ENCODE measurements at places on chromosomes 6 and 20. TPM values are rescaled to one million over a fixed set of nuclear protein-coding genes. Genes with fewer than 3 reads are reported as not detected.

DNA sequence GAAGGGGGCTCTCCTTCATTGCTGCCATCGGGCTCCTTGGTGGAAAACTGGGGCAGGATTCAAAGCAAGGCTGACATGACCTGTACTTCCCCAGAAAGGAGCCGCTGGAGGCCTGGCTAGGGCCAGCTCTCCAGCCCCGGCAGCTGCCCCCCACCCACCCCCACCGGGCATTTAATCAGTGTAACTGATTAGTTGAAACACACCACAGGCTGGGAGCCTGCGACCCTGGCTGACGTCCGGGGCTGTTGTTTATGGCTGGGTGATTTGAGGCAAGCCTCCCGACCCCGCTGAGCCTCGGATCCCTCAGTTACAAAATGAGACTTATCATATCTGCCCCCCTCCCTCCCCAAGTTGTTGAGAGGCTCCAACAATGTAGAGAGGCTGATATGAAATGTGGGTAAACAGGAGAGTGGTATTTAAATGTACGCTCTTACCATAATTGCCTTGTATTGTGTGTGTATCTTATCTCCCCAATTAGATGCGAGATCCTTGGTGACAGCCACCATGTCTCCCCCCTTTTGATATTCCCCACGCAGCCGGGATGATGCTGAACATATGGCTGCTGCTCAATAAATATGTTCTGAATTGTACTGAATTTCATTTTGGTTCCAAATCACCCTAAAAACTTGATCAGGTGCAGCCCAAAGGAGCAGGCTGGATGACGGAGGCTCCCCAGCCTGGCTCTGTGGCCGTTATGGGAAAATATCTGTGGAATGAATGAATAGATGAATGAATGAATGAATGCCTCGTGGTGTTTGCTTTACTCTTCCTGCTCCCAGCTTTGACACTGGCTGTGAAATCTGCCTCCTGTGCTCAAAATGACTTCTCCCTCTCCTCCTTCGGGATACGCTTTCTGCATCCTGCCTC lies 31.8 kb upstream of the APCDD1L start:
- no peak for DNase-seq

DNA sequence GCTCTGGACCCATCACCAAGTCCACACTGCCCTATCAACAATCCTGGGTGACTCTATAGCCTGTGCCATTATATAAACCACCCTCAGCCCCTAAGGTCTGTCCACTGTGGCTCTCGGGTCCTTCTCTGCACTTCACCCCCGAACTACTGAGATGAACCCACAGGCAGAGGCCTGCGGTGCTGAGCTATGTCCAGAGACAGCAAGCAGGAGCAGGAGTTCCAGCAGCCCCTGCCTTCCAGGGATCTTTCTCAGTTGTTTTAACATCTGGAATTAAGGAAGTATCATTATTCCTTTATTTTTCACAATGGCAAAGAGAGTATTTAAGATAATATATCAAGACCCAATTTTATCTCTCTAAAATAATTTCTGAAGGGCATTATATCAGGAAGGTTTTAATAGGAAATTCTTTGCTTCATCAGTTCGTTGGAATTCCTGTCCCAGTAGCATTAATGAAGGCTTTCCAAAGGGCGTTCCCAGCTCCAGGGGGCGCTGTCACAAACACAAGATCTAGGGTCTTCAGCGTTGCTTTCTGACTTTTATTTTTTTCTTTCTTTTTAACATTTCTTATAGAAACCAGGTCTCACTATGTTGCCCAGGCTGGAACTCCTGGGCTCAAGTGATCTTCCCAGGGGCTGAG lies 27.3 kb downstream of the RRBP1 start:
- DNase-seq = no peak

DNA sequence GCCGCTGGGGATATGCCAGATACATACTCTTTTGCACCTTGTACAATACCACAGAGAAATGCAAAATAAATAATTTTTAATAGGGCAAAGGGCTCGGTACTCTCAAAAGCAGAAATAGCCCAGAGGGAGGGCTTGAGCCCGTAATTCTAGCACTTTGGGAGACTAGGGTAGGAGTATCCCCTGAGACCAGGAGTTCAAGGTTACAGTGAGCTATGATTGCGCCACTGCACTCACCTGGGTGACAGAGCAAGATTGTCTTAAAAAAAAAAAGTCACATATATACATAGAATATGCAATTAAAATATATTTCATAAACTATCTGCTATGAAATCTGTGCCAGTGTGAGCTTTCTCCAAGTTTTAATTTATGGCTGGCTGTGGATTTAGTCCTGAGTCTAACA lies 818 bp upstream of the TRMT11 start:
- no peak for DNase-seq

DNA sequence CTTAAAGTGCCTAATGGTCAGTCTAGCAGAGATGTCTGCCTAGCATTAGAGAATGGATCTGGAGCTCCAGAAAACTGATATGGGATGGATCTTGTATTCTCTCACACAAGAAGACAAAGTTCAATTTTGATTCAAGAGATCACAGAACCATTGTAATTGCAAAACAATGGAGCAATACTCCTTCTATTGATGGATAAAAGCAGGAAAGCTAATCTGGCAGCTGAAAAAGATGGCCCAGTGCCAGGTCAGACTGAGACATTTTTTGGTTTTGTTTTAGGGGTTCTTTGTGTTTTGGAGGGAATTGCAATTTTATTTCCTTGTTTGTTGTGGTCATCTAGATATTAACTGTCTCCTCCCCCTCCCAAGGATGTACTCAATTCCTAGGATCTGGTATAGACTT lies 14.6 kb upstream of the ZNF133 start:
- no peak for DNase-seq

DNA sequence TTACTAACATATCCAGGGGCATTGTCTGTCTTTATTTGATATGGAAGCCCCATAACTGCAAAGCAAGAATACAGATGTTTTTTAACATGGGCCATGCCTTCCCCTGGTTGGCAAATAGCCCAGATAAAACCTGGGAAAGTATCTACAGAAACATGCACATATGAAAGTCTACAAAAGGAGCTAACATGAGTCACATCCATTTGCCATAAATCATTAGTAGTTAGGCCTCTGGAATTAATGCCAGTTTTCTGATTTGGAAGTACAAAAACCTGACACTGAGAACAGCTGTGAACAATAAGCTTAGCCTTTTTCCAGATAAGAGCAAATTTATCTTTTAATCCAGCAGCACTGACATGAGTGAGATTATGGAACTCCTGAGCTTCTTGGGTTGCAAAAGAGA lies 418.0 kb upstream of the IMPG1 start:
- no peak for DNase-seq

GRCh38 chr6:35790683-35791082 lies 6.4 kb downstream of the CLPS start:
- DNase-seq = no peak

DNA sequence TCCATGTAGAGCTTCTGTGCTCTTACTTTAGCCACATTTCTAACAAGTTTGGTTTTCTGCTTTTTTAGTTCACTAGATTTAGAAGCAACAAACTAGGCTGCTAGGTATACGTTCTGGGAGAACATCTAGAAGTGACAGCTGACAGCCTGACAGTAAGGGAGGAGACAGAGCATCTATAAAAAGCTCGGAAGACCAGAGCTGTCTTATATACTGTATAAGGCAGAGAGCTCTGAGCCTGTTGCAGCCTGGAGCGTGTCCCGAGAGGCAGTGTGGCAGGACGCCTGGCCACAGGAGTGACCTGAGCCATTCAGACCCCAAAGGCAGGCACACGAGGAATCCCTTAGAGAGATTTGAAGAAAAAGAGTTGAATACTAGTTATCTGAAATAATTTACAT lies 24.6 kb downstream of the PPP1R14C start:
- no peak for DNase-seq

- no peak for DNase-seq
Measured at GRCh38 chr20:62696989-62697388, 11.6 kb upstream of the NTSR1 start.

DNA sequence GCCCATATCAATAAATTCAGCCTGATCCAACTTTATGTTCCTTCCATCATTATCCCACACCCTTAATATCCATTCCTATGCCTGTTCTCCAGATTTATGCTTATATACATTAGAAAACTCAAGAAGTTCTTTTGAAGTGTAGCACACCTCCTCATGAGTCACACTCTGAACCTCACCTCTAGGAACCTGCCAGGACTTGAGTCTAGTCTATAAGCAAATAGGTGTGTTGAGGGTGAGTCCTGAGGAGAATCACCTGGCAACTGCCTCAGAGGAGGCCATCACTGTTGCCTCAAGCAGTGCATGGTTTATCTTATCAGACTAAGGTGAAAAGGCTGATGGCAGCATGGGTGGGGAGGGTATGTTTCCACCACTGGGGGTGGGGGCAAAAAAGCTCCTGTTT lies 496.7 kb downstream of the C6orf118 start:
- no peak for DNase-seq

DNA sequence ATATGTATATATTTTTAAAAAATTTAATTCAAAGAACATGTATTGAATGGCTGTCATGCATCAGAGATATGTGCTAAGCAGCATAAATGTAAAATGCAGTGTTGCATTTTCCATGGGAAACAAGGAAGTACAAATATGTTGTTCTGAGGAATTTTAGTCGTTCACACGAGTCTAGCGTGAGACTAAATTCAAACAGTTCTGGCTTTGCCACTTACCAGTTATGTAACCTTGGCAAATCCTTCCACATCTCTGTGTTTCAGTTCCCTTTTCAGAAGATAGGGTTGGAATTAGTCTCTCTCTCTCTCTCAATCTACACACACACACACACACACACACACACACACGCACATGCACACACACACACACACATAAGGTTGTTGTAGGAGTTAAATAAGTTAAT lies 305.4 kb downstream of the UTRN start:
- DNase-seq = no peak

GRCh38 chr6:34865107-34865506 lies 22.7 kb downstream of the TAF11 start:
- no peak for DNase-seq

DNA sequence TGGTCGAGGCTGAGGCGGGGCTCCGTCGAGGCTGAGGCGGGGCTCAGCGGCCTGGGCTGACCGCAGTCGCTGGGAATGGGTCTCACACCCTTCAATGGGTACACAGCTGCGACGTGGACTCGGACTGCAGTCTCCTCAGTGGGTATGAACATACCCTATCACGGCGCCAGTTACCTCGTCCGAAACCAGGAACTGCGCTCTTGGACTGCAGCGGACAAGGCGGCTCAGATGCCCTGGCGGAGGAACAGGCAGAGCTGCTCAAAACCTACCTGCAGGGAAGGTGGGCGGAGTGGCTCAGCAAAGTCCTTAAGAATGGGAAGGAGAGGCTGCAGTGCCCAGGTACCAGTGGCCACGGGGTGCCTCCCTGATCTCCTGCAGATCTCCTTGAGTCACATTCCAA lies 14.2 kb downstream of the HLA-A start:
- DNase-seq = no peak

DNA sequence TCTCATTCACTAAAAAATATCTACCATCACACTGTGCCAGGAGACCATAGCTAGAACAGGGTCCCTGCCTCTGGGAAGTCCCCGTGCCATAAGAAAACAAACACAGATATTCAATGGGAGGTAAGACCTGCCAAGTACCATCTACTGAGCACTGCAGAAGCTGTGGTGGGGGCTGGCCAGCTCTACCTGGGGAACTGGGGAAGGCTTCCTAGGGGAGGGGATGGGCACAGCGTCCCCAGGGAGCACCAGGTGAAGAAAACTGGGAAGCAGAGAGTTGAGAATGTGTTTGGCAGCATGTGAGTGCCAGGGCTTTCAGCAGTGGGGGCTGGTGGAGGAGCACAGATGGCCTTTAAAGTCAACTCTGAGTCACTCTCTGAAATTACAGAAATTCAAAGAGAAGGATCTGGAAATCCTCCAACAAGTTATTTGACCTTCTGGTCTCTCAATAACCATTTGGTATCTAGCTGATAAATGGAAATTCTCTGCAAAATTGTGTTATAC lies 85.2 kb downstream of the SHLD1 start:
- DNase-seq = no peak

- DNase-seq = no peak
Measured at GRCh38 chr6:160227038-160227768, 31.4 kb downstream of the SLC22A2 start.

GRCh38 chr20:23061734-23062561 lies 12.5 kb upstream of the THBD start:
- DNase-seq = no peak

- no peak for DNase-seq
Measured at GRCh38 chr6:27863962-27864905, 48.0 kb downstream of the OR2B2 start.

- no peak for DNase-seq
Measured at GRCh38 chr6:136666041-136666440, 115.8 kb upstream of the MAP7 start.

The CPNE5 gene
- 0.61 TPM for total RNA-seq

The RCAN2 gene
- total RNA-seq = 0.44 TPM

The LPA gene
- not detected for total RNA-seq

The PLCB1 gene
- 5.3 TPM for total RNA-seq

The NTSR1 gene
- not detected for total RNA-seq

The CCN6 gene
- total RNA-seq = 0.17 TPM

The GRIK2 gene
- total RNA-seq = not detected
